Activated CD4-positive, alpha-beta T cell treated with anti-CD3 and anti-CD28 coated beads, Interleukin-2, amount 50 U/mL, for 4 hours (primary cell): ENCODE measurements at places on chromosomes 2 and 18.

GRCh38 chr2:52956766-52957165 is 810.8 kb upstream of the CHAC2 start:
- DNase-seq: no peak

GRCh38 chr18:25334588-25334987 is 17.4 kb downstream of the ZNF521 start:
- no peak for DNase-seq

DNA sequence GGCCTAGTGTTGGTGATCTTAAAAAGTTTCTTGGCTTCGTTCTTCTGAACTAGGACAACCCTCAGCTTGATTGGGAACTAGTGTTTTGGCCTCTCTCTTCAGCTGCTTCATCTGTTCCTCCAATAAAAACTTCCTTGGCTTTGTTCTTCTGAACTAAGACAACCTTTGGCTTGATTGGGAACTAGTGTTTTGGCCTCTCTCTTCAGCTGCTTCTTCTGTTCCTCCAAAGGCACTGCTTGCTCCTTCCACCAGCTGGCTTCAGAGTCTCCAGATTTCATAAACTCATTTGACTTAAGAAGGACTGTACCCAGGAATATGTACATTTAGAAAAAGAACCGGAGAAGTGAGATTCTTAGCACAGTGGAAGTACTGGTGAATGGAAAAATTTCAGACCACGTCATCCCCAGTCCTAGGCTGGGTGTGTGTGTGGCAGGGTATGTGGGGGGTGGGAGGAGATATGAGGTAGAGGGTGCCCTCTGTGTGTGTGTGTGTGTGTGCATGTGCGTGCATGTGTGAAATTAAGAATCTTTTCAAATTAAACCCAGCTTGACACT is 20.4 kb downstream of the IL1R2 start:
- DNase-seq: no peak

DNA sequence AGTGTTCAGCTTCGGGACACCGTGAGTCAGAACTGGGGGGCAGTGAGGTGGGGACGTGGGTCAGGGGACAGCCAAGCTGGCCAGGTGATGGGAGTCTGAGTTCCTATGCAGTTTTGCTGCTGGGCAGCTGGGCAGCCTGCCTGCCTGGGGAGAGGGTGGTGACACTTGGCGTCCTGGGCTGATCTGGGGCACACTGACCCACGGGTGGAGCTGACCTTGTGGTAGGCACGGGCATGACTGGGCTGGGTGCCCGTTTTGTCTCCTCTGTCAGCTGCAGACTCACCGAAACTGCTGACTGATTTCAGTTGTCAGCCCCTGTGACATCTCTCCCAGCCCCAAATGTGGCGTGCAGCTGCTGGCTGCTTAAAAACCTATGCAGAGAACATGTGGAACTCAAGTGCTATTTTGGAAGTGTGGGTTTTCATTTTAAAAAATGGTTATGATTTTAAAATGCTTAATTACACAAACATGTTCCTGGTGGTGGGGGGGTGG is 32.6 kb upstream of the E2F6 start:
- DNase-seq: no peak

DNA sequence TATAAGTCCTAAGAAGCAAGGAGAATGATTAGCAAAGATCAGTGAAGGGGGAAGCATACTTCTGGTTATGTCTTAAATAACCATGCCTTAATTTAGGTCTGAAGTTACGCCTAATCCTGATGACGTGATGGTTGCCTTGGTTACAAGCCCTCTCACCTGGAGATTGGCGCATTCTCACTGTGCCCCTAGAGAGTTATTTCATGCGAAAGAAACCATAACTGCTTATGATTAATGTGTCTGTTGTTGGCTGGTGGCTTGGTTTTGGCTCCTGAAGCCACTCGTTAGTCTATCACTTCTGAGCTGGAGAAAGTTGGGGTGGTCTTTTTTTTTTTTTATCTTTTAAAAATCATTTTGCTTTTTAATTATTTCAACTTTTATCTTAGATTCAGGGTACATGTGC is 47.0 kb downstream of the TNFRSF11A start:
- no peak for DNase-seq

- peak; percentile 33 for DNase-seq
Measured at GRCh38 chr18:26133652-26134051, at the start of gene PSMA8. TSS of gene PSMA8 (plus strand) at chr18:26133869. CDS start at chr18:26133966, 97 bp downstream.

DNA sequence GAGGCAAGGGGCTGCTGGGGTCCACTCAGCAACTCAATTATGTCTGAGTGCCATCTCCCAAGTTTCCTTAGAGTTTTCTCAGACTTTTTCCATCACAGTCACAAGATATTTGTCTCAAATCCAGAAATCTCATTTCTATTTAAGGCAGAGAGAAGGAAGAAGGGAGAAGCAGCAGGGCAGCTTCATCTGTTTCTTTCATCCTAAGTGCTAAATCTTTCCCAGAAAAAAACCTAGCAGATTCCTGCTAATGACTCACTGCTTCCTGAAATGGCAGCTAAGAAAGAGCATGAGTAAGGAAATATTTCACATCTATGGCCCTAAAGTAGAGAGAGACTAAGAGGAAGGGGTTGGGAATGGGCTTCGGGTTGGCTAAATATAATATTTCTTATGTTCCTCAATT is 88.0 kb downstream of the KYNU start:
- DNase-seq: no peak

DNA sequence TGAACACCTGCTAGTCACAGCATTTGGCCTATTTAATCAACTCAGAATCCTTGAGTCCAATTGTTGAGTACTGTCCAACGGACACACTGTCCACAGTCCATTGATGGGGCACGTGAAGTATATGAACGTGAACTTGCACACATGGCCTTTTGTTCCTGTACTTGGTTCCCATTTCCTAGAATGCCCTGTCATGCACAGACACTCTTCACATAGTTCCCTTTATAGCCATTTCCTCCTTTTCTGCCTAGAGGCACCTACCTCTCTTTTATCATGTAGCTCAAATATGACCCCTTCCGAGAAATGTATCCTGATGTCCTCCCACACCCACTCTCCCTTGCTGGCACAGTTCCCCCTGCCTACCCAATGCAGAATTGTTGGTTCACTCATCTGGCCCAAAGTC is 8.7 kb upstream of the CRYGA start:
- no peak for DNase-seq

GRCh38 chr2:8125741-8126711 is 555.8 kb upstream of the ID2 start:
- DNase-seq: no peak
